ENCODE measurements at places on chromosomes 6 and 20. TPM values are rescaled to one million over a fixed set of nuclear protein-coding genes. Genes with fewer than 3 reads are reported as not detected.

The SEL1L2 gene
- not detected for total RNA-seq

The ACSS1 gene
- 36.9 TPM for total RNA-seq

The XKR7 gene
- total RNA-seq: 0.10 TPM

The KIFC1 gene
- total RNA-seq: 6.3 TPM

The SLC35D3 gene
- total RNA-seq: 0.92 TPM

The HLA-DOA gene
- 4.0 TPM for total RNA-seq

The ANKRD66 gene
- not detected for total RNA-seq

The CNR1 gene
- 4.1 TPM for total RNA-seq

The FNDC1 gene
- 0.64 TPM for total RNA-seq

The TBC1D32 gene
- 13.2 TPM for total RNA-seq

The SAMD3 gene
- 5.4 TPM for total RNA-seq

The RAB44 gene
- total RNA-seq: 0.53 TPM

The GSTA2 gene
- total RNA-seq: not detected

The B4GALT5 gene
- total RNA-seq: 60.2 TPM

All from mucosa of descending colon (tissue), 3 donors.